ENCODE measurements at places on chromosomes 16 and 17.

- DNase-seq = no peak
Measured at GRCh38 chr17:65551267-65552040, 10.0 kb downstream of the AXIN2 start.

- no peak for DNase-seq
Measured at GRCh38 chr16:83961591-83961990, 6.5 kb upstream of the NECAB2 start.

DNA sequence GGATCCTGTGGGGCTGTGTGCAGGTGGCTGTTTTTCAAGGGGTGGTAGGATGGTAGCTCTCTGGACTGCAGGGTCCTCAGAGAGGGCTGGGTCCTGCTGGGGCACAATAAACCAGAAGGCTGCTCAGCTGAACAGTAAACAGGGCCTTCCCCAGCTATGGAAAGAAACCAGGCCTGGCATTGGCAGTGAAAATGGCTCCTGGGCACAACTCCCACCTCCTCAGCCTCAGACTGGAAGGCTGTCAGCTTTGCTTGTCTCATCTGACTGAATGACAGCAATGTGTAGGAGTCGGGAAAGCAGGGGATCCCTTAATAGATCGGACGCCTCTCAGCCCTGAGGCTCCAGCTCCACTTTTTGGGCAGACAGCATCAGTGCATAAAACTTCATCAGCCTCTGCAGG, 59.8 kb upstream of the NLRP1 start:
- no peak for DNase-seq

- DNase-seq = no peak
Measured at GRCh38 chr17:42512733-42513251, 23.2 kb upstream of the NAGLU start.

- no peak for DNase-seq
Measured at GRCh38 chr16:370979-371514, 709 bp upstream of the MRPL28 start.

GRCh38 chr17:44374306-44375195, 10.9 kb upstream of the FAM171A2 start:
- DNase-seq = no peak

DNA sequence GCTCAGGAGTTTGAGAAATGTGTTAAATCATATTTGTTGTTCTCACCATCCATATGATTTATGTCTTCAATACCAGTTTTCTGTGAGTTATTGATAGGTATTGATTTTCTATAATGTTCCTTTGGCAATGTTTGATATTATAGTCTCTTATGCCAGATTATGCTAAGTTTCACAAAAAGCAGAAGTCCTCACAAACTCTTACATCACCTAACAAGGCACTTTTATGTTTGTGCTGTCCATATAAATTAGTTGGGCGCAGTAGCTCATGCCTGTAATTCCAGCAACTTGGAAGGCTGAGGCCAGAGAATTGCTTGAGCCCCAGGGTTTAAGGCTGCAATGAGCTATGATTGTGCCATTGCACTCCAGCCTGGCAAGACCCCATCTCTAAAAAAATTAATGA, 12.6 kb upstream of the UQCRC2 start:
- DNase-seq = no peak

DNA sequence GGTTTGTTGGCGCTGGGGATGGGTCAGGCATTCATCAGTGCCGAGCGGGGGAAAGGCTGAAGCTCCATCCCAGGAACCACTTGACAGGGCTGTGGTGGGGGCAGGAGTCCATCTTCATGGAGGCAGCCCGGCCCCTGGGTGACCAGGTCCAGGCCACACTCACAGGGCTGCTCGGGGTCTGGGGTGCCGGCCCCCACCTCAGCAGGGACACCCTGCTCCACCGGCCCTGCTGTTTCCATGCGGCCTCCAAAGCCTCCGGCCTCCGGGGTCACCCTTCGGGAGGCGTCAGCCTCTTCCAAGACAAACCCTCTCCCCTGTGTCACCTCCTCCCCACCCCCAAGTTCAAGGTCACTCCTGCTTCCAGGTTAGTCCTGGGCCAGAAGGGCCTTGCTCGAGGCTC, 22.1 kb downstream of the GALNS start:
- no peak for DNase-seq

GRCh38 chr16:86452451-86452850, 57.9 kb upstream of the FOXF1 start:
- no peak for DNase-seq

- no peak for DNase-seq
Measured at GRCh38 chr16:81014672-81015071, 7.7 kb downstream of the CENPN start.

- no peak for DNase-seq
Measured at GRCh38 chr17:66306446-66306845, 4.0 kb downstream of the PRKCA start.

GRCh38 chr17:51957786-51958185, 200.7 kb downstream of the CA10 start:
- DNase-seq = no peak

DNA sequence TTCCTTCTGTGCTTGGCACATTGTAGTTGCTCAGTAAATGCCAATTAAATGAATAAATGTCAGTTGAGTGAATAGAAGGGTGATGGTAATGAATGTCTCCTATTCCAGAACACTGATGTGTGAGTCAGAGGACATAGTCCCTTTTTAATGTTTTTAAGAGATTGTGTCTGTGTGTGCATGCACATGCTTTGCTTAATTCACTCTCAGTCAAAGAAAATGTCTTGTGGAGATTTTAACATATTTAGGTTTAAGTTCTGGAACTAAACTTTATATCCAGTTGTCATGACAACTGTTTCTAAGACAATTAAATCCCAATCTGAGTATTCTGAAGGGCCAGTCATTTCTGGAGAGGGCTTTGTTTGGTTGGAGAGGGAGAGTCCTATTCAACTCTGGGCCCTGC, 255.3 kb upstream of the CDH11 start:
- no peak for DNase-seq

GRCh38 chr16:77869997-77870813, 81.8 kb downstream of the VAT1L start:
- no peak for DNase-seq

GRCh38 chr16:60771138-60771537, 1265.1 kb downstream of the CDH8 start:
- no peak for DNase-seq

DNA sequence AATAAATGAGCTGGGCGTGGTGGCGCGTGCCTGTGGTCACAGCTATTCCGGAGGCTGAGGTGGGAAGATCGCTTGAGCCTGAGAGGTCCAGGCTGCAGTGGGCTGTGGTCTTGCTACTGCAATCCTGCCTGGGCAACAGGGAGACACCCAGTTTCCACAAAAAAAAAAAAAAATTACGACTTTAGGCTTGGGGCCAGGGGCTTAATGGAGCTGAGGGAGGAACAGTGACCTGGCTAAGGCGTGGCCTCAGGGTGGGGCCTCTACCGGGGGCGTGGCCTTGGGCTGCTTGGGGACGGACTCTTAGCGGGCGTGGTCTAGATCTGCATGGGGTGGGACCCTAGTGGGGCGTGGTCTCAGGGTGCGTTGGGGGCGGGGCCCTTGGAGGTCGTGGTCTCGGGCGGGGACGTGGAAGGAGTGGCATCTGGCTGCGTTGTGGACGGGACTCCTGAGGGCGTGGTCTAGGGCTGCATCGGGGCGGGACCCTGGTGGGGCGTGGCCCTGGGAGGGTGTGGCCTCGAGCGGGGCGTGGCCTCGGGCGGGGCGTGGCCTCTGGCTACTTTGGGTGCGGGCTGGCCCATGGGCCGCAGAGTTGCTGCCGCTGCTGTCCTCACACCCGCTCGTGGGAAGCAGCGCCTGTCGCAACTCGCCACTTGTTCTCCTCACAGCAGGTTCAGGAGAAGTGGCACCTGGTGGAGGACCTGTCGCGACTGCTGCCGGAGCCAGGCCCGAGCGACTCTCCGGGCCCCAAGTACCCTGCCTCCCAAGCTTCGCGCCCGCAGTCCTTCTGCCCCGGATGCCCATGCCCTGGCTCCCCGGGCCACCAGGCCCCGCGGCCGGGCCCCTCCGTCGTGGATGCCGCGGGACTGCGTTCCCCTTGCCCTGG, 5.8 kb upstream of the C17orf99 start:
- DNase-seq = peak; percentile 98

DNA sequence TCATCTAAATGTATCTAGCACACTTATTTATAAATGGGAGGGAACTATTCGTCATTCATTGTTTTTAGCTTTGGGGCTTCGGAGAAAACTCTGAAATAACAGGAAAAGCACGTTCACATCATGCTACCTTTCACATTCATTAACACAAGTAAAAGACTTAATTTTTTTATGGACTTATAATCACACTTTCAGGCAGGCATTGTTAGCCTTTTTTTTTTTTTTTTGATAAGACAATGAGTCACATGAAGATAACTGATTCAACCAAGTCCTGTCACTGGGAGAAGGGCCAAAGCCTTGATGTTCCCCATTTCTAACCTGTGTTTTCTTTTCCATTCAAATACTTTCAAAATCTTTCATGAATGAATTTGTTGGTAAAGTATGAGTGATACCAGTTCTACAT, 631.3 kb upstream of the CA10 start:
- DNase-seq = no peak

GRCh38 chr16:11135464-11135973, 120.5 kb downstream of the SOCS1 start:
- DNase-seq = no peak

DNA sequence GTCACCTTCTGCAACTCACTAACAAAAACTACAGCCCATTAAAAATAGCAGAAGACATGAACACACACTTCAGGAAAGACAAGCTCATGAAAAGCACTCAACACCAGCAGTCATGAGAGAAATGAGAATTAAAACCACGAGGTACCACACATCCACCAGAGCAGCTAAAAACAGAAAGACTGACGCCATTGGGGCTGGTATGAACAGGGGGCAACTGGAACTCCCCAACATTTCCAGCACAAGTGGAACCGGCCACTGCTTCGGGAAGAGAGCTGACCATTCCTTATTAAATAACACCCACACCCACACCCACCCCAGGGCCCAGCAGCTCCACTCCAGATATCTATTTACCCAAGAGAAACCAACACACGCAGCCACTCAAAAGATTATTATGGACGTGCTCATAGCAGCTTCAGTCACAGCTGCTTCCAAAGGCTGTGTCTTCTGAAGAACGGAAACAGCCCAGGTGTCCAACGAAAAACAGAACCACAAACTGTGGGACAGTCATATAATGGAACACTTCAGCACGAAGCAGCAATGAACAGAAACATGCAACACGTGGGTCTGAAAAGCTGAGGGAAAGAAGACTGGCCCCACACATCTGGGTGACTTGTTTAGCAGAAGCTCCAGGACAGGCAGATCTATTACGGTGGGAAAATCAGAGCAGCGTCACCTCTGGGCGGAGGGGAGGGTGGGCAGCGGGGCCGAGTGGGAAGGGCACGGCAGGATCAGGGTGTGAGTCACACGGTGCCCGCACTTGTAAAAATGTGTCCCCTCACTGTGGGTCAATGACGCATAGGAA, 41.1 kb downstream of the KLHDC4 start:
- no peak for DNase-seq

- DNase-seq = no peak
Measured at GRCh38 chr17:17321356-17322025, 18.3 kb downstream of the NT5M start.

DNA sequence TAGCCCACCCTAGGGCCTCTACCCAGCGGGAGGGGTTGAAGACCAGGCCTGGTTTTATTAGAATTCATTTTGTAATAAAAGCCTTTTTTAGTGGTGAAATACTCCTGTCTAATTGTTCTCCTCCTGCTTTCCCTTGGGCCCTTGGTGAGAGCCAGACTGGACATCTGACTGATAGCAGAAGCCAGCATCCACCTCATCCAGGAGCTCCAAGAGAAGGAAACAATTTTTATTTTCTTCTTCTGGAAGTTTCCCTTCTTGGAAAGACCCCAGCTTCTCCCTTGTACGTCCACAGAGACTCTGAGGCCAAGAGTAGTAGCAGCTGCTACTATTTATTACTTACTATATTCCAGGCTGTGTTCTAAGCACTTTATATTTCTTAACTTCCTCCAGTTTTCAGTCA, 4.0 kb upstream of the PHKG2 start:
- DNase-seq = no peak

DNA sequence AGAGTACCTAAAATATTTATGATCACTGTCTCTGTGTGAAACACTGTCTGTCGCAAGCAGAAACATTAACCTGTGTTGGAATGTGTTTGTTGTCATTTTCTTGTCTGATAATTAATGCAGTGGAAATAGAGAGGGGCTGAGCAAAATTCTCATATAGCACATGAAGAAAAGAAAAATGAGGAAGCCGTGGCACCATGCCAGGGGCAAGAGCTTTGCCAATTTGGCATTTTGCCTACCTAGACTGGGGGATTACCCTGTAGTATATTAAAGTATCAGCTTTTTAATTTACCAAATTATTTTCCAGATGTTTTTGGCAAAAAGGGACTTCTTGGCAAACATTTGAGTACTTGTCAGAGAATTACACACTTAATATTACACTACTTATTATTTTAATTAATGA, 1326.6 kb upstream of the GOT2 start:
- DNase-seq = no peak

GRCh38 chr17:73011016-73011486, 81.4 kb downstream of the SLC39A11 start:
- DNase-seq = no peak

DNA sequence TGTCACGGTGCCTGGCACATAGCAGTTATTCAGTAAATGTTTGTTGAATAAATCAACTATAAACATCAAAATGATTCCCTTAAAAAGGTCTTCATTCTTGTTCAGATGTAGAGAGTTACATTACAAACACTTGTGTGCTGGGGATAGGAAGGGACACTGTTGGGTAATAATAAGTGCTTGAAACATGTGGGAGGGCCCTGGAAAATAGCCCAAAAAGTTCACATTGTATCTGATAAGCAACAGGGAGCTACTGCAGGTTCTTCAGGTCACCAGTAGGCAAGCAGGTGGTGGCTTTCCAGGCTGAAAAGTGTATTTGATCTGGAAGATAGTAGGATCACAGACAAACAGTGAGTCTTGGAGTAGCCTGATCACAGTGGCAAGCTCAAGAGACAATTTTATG, 19.0 kb upstream of the ZNF652 start:
- DNase-seq = no peak

- DNase-seq = no peak
Measured at GRCh38 chr17:39738568-39738901, 797 bp downstream of the GRB7 start.

Data from stimulated activated CD4-positive, alpha-beta T cell treated with anti-CD3 and anti-CD28 coated beads, Interleukin-15, amount 100 ng/mL, for 48 hours (primary cell).